ENCODE measurements at places on chromosomes 13 and 19.

- DNase-seq = no peak
These were observed 9.1 kb upstream of the LILRB5 start for GRCh38 chr19:54266133-54266532.

GRCh38 chr13:20461860-20462532 lies 63.7 kb downstream of the CRYL1 start:
- no peak for DNase-seq

DNA sequence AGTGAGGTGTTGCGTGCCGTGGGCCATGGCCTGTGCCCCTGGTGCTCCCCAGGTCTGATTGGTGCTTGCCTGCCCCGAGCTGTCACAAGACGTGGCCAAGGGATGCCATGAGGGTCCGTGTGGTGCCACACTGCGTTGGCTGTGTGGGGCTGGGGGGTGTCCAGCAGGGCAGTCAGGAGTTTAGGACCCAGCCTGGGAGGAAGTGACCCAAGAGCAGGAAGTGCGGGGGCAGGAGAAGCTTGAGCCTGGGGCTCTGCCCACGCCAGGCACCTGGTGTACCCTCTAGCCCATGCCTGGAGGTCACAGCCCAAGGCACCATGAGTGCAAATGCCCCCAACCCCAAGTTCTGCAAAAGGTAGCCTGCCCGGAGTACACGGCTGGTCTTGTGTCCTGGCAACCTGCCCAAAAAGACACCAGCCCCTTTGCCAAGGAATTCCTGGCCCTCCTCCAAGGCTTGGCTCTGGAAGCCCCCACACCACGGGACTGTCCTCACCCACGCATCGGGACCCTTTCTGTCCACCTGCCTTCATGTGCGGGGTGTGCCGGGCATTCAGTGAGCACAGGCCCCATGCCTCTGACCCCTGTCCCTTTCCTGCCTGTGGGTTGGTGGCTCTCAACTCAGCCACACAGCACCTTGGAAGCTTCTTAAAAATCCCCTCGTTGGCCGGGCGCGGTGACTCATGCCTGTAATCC lies 24.9 kb downstream of the MPND start:
- no peak for DNase-seq

GRCh38 chr19:42563352-42564210 lies 31.1 kb downstream of the CEACAM8 start:
- DNase-seq = no peak

DNA sequence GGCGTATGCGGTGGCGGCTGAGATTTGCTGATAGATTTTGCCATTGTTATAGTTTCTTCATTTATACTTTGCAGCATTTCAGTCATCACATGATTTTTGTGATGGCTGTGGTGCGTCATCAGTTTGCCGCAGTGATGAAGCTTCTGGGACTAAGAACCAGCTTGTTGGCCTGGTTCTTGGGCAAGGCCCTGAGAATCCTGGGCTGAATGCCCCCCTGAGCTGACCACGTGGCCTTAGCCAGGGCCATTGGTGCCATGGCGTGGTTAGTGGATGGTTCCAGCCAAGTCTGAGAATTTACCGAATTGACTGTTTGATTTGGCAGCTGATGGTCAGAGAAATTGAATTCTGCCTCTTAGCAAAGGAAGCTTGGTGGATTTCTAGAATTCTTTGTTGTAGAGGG lies 17.8 kb downstream of the GATAD2A start:
- no peak for DNase-seq

- DNase-seq = no peak
These were observed 11.1 kb downstream of the DDA1 start for GRCh38 chr19:17320435-17320834.

DNA sequence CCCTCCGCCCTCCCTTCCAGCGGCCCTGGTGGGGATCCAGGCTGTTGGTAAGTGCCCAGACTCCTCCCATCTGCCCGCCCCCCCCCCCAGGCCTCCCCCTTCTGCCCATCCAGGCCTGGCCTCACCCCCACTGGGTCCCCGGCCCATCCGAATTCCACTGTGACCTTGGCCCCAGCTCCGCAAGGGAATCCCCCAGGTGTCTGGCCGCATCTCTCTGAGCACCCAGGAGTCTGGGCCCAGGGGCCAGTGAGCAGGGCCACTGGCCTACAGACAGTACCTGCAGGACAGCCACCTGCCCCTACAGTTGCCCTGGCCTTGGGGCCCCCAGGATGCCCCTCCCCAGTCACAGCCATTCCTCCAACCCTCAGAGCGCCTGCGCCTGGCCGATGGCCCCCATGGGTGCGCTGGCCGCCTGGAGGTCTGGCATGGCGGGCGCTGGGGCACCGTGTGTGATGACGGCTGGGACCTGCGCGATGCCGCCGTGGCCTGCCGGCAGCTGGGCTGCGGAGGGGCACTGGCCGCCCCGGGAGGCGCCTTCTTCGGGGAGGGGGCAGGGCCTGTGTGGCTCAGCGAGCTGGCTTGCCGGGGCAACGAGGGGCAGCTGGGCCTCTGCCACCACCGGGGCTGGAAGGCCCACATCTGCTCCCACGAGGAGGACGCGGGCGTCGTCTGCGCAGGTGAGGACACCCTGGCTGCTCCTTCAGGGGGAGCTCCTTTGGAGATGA lies 912 bp downstream of the SSC5D start:
- no peak for DNase-seq

- no peak for DNase-seq
These were observed 6.6 kb upstream of the DAPK3 start for GRCh38 chr19:3977242-3978143.

- no peak for DNase-seq
These were observed 253.8 kb downstream of the KLF12 start for GRCh38 chr13:73880365-73880764.

- DNase-seq = no peak
These were observed 9.7 kb upstream of the LENG8 start for GRCh38 chr19:54439174-54439851.

DNA sequence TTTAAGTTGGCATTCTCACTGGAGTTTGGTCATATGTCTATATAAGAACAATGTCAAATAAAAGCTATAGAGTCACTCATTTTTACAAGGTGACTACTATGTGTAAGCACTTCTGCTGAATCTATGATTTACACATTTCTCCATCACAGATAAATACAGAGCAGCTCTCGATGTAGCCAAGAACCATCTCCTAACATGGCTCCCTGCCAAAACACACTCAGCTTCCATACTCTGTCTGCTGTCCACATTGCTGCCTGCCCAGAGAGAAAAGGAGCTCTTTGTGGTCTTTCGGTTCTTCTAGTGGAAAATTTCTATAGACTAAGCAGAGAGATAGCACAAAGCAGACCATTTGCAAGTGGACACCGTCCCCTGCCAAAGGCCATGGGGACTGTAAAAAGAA lies 190.9 kb upstream of the KLF12 start:
- no peak for DNase-seq

- DNase-seq = no peak
These were observed 12.2 kb downstream of the MRPS31 start for GRCh38 chr13:40758811-40759210.

DNA sequence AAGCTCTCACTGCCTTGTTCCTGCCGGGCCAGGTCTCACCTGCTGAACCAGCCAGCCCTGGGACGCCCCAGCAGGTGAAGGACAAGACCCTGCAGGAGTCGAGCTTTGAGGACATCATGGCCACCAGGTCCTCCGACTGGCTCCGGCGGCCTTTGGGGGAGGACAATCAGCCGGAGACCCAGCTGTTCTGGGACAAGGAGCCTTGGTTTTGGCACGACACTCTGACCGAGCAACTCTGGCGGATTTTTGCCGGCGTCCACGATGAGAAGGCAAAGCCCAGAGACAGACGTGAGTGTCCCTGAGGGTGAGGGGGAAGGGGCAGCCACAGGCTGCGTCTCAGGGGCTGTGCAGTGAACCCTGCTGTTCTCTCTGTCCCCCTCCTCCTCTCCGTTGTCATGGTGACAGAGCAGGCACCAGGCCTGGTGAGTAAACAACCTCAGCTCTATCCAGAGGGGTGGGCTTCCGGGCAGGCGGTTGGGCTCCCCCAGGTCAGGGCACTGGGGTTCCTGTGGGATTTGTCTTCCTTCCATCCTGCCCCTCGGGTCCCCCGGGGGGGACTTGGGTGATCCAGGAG lies 9.7 kb downstream of the TLE6 start:
- no peak for DNase-seq

- no peak for DNase-seq
These were observed 2.7 kb downstream of the EGLN2 start for GRCh38 chr19:40801426-40802299.

DNA sequence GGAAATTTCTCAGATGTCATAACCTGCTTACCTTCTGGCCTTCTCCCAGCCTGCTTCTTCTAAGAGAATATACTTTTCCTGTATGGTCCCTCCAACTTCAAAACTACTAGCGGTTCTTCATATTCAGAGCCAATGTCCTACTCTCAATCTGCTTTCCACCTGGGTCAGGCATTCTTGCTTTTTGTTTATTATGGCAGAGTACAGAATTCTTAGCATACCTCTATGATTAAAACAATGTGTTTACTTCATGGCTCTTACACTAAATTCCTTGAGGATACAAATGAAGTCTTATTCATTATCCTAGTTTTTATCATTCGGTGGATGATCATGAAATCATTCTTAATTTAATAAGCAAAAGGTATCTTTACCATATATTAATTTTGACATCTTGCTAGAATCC lies 484.2 kb upstream of the SLITRK1 start:
- no peak for DNase-seq

DNA sequence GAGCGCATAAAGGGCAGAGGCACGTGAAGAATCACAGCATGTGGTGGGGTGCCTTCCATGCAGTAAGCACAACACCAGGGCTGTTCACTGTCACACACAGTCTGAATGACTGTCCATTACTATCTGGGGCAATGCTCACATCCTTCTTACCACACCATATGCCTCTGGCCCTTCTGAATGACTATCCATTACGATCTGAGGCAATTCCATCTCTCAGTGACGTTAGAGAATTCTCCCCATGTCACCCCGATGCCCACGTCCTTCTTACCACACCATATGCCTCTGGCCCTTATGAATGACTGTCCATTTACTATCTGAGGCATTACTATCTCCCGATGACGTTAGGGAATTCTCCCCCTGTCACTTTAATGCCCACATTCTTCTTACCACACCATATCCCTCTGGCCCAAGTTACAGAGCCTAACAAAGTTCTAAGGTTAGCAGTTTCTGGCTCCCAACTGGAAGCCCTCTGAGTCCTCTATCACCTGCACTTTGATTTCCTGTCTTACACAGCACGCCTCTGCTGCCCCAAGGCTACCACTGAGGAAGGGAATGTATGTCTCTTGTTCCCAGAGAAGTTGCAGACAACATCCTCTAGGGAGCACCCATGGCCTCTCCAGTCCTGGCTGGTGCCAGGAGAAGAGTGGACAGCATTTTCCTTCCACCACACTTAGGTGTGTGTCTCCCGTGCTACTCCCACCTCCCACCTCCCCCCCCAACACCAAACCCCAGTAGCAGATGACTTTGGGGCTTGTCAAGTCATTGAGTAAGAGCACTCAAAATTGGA lies 154.8 kb downstream of the COG6 start:
- no peak for DNase-seq
